NCI-H2081 (cell line): ENCODE measurements at places on chromosomes 12 and 14.

GRCh38 chr12:108561852-108562347 is 496 bp upstream of the ISCU start:
- DNase-seq, result no peak

DNA sequence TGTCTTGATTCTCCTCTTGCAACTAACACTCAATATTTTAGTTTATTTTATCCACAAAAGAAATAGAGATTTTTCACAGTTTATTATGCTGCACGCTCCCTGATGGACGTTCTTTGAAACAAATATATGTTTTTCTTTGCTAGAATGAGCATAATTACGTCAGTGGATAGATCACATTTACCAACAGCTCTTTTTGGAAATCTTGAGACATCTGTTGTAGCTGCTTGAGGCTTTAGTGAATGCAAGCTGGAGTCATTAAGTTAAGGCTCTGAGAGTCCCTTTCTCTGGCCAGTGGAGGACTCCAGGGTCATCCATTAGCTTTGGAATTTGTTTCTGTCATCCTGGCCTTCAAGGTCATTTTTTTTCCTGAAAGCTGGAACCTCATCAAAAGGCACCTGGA is 405.6 kb upstream of the TMEM132C start:
- no peak for DNase-seq

DNA sequence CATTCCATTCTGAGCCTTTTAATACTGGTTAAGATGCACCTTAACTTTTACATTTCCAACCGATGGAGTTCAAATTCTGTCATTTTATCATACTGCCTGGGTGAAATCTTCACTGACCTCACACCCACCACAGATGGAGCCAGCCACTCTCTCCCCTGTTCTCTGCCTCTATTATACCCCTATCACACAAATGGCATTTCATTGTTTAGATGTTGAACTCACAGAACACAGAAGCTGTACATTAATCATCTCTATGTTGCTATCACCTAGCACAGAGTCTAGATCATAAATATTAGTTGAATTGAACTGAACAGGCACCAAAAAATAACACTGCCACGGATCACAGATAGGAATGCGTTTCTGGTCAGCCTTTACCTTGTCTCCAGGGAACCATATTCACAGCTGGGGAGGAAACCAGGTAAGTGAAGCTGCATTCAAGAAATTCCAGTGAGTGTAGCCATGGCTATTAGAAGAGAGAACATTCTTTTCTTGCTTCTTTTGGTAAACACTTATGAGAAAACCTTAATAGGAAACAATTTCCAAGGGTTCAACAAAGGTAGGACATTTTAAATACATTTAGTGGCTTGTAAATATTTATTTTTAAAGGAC is 194.9 kb upstream of the RMST start:
- no peak for DNase-seq

DNA sequence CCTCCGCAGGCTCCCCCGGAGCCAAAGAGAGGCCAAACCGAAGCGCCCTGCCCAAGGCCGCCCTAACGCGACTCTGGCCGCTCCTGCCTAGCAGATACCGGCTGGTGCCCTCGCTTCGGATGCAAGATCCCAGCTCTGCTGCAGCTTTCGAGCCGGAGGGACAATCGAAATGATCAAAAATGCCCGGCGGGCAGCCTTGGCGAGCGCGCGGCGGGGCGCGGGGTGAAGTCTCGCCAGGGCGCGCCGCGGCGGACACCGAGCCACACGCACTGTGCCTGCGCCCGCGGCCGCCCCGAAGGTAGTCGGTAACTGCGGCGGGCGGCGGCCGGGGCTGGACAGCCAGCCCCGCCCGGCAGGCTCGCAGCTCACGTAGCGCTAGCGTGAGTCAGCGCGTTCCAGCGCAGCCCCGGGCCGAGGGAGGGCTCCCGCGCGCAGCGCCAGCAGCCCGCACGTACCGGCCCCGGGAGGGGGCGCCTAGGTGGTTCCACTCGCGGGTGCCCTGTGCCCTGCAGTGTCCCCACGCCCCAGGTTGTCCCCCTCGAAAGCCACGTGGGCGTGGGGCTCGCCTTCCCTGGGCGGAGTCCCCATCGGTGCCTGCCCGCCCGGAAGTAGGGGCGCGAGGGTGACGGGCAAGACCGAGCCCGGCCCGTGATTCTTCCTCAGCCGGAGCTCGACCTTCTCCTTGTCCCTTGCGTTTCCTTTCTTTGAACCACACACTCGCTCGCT is 109.2 kb upstream of the EGLN3 start:
- peak; percentile 55 for DNase-seq

- no peak for DNase-seq
These were observed 249.2 kb upstream of the BTG1 start for GRCh38 chr12:92394895-92395294.

DNA sequence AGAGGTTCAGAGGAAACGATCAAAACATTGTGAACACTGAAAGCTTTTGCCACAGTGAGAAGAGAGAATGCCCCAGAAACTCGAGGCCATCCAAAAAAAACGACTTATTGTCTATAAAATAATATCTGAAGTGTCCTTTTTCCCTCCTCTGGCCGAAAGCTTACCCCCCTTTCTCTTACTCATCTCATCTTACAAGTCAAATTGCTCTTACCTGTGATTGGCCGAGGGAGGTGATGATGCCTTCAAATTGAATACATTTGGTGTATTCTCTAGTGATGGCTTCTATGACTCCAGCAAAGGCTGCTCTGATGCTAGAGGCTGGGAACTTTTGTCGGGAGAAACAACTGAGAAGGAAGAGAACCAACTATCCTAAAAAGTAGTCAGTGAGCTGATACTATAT is 90.7 kb downstream of the PTCSC3 start:
- DNase-seq, result no peak
